NCI-H1105 (cell line): ENCODE measurements at places on chromosomes 1 and 21.

DNA sequence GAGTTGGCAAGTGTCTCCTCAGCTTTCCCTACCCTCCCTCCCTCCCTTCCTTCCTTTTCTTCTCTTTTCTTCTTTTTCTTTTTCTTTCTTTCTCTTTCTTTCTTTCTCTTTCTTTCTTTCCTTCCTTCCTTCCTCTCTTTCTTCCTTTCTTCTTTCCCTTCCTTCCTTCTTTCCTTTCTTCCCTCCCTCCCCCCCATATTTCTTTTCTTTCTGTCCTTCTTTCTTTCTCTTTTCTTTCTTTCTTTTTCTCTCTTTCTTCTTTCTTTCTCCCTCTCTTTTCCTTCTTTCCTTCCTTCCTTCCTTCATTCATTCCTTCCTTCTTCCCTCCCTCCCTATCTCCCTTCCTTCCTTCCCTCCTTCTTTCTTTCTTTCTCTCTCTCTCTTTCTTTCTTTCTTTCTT lies 18.6 kb upstream of the TTC22 start:
- DNase-seq: no peak

- DNase-seq: peak; percentile 13
These were observed at the start of gene ADAMTSL4 for GRCh38 chr1:150548632-150549495. ADAMTSL4 (plus strand) TSS chr1:150549408; CDS start chr1:150552289, 2,881 bp downstream.

- no peak for DNase-seq
These were observed 99.8 kb downstream of the KAZN start for GRCh38 chr1:14698314-14698713.

DNA sequence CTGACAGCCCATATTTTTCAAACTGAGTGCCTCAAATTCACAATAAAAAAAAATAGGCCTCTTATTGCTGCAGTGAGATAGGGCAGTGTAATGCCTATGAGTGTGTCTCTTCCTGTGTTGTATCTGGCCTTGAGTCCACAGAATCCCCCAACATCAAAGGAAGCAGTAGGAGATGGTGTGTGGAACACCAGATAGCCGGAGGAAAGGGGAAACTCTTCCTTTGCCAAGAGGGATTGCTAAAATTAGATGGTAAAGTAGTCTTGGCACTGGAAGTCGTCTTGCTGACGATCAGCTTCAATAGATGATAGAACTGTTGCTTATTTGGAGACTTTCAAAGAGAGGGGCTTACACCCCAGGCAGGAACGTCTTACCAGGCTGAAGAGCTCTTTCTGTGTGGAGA lies 51.8 kb downstream of the RUNX1 start:
- no peak for DNase-seq

DNA sequence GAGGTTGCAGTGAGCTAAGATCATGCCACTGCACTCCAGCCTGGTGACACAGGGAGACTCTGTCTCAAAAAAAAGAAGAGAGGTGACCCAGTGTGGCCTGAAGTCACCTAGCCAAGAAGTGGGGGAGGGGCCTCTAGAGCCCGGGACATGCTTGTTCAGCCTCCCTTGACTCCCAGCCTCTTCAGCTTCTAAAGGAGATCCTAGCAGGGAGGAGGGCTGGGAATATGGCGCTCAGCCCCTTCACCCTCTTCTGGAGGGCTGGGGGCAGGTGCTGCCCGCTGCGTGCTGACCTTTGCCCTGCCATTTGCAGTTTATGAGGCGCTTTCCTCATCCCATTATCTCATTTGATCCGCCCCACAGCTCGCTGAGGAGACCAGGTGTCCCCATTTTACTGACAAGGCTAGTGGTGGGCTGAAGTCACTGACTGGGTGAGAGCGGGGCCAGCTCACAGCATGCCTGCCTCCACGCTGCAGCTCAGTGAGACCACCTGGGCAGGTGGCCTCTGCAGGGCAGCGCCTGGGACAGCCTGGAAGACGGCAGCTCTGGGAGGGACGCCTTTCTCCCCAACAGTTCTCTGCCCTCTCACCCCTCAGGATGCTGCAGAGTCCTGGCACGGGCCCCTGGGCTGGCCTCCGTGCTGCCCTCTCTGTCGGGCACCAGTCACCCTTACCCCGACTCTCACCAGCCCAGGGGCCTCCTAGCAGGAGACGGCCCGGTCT lies 7.5 kb downstream of the ELF3 start:
- DNase-seq: no peak

DNA sequence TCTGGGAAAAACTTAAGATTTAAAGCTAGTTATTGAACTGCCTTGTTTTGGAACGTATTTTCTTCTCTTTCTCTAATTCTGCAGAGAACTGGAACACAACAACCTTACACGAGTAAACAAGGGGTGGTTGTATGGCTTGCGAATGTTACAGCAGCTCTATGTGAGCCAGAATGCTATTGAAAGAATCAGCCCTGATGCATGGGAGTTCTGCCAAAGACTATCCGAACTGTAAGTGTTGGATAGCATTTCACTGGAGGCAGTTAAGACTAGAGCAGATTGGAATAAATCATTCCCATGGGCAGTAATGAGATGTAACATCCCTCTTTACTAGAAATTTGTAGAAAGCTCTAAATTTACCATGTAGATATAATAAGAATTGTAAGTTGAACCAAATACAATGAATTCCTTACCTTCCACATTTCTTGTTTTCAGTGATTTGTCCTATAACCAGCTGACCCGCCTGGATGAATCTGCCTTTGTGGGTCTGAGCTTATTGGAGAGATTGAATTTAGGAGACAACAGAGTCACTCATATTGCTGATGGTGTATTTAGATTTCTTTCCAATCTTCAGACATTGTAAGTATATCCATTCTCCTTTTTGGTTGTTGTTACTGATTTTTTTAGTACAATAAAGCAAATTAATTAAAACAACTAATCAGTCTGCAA lies 22.9 kb downstream of the LRIG2 start:
- DNase-seq: no peak

DNA sequence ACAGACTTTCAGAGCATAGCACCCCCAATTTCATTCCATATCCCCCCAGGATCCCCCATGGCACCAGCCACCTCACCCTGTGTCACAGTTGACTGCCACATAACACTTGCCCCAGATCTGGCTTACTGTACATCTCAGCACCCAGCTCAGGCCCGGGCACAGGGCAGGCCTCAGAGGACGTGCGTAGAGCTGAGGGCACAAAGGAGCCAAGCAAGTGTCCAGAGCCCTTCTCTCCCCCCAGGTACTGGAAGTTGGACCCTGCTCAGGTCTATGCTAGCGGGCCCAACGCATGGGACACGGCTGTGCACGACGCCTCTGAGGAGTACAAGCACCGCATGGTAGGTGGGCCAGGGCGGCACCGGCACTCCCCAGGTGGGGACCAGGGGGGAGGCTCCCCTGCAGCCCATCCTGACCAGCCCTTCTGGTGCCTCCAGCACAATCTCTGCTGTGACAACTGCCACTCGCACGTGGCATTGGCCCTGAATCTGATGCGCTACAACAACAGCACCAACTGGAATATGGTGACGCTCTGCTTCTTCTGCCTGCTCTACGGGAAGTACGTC lies 8.0 kb upstream of the SYTL1 start:
- DNase-seq: no peak

DNA sequence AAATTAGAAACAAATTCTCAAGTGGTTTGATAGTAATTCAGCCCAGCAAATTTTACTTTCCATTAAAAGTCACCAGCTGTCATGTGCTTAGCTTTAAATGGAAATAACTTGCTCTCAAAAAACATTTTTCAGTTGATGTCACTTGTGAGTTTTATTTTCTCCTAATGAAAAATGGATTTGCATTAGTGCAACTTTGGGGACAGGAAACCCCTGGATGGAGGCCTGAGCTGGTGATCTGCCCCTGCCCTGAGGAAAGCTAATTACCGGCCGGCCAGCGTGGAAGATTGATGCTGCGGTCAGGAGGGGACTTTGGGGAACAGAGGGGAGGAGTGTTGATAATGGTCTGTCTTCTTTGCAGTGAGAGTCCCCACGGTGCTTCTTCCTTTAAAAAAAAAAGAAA lies 66.8 kb upstream of the ANGPTL1 start:
- DNase-seq: no peak

GRCh38 chr1:44616284-44616990 lies 57.8 kb downstream of the TMEM53 start:
- DNase-seq: no peak
